Hematopoietic multipotent progenitor cell treated with erythropoietin and hydrocortisone succinate and interleukin-3 and kit ligand, for 15 days (in vitro differentiated cells): ENCODE measurements at places on chromosomes 5 and 9.

DNA sequence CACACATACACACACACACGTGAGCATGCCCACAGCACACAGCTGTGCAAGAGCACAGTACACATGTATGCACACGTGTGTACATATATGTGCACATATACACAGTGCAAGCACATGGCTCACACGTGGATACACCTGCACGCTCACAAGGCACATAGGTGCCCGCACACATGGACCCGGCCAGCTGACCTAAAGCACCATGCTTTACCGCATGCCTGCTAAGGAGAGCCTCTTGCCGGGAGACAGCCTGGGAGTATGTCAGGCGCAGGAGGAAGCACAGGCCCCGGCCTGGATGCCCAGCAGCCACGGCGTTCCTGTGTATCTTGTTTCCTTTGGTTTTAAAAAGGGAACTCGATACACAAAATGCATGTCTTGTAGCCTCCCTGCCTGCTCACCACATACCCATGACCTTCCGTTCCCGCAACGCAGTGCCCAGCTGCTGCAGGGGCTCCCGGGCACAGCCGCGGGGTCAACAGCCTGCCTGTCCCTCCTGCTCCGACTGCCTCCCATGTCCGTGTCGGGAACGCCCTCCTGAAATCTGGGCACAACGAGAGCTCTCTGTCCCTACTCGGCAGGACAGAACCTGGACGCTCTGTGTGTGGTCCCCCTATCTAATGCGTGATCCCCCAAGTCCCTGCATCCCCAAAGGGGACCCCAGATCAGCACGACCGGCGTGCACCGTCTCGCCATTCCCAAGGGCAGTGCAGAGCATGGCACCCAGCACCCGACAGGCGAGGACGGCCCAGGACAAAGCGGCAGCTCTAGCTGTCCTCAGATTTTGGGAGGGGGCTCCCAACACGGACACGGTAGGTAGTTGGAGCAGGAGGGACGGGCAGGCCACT, 3.6 kb downstream of the SLC12A7 start:
- DNase-seq = no peak

GRCh38 chr9:84827216-84827765, 157.8 kb downstream of the NTRK2 start:
- DNase-seq = no peak

DNA sequence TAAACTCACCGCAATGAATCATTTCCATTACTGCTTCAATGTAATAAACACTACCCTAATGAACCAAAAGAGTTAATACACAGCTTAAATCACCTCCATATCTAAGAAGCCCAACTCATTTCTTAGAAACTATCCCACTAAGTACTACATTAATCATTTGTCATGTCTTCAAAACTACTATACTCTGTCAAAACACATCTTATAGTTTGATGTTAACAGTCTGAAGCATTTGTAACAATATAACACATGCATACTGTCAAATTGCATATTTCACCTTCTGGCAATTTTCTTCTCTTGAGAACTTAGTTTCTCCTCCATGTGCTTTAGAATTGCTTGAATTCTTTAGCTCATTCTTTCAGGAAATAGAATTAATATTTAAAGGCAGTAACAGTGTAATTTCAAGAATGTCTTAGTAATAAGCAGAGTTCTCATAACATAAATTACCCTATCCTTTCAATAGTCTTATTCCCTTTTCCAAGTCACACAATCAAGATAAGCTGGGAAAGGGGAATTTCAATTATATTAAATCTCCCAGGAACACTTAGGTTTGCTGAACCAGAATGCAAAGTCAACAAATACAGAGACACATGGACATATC, 199.7 kb downstream of the ATPSCKMT start:
- no peak for DNase-seq

DNA sequence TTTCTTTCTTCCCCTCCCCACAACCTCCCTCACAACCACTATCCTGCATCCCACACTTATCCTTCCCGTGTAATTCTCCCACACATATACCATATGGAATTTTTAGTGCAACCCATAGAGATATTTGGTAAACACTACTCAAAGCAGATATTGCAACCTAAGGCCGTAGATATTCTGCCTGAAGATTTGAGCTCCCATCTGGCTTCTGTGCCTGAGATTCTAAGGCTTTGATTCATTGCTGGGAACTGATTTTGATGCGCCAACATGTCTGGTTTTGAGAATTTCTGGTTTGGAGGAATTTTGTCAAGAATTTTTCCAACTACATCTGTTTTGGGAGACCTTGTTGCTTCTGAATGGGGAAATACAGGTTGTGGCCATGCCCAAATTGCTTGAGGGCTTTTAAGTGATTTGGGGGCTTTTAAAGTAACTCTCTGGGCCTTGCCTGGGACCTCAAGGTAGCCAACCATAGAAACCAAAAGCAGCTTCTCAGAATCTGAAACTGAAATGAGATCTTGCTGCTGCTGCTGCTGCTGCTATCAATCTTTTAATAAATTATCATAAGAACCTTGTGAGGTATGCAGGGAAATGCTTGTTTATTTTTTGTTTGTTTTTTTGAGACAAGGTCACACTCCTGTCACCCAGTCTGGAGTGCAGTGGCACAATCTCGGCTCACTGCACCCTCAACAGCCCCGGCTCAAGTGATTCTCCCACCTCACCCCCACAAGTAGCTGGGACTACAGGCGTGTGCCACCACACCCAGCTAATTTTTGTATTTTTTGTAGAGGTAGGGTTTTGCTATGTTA, 36.2 kb downstream of the PLAC8L1 start:
- no peak for DNase-seq

- DNase-seq = no peak
Measured at GRCh38 chr5:73387601-73388305, 60.8 kb downstream of the FOXD1 start.

DNA sequence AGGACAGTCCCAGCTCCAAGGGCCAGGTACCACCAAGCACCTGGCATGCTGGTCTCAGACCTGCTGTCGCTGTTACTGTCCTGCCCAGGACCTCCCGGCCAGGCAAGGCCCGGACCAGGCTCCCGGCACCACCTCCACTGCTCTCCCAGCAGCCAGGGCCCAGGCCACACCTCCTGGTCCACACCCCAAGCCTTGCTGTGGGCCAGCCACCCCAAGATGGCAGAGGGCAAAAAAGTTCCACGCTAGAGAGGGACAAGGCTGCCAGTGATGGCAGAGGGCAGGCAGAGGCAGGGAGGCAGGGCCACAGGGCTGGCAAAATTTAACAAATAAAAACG, 1.1 kb downstream of the DNLZ start:
- DNase-seq = peak; percentile 15

DNA sequence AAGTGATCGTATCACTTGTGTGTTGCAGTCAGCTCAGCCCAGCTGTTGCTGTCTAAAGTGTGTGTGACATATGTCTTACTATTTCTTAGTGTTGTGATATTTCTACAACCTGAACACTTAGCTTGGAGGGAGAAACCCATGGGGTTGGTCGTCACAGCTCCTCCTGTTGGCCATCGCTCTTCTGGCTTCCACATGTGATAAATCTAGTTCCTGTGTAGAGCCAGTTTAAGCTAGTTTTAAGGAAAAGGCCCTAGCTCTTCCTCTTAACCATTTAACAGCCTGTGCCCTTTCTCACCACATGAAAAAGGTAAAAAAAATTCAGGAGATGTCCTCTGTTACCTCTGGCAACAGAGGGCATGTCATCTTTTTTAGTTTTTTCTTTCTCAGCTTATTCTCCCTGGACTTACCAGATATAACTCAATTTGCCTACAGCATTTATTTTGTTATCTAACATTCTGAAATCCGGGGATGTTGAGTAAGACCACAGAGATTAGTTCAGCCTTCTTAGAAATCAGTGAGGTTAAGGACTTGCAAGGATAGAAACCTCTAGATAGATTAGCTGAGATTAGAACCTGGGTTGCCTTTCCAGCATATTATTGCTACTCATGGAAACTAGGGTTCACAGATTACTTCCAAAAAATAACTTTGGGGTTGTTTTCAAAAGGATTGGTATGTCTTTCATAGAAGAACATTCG, 100.4 kb downstream of the GAPVD1 start:
- DNase-seq = no peak

DNA sequence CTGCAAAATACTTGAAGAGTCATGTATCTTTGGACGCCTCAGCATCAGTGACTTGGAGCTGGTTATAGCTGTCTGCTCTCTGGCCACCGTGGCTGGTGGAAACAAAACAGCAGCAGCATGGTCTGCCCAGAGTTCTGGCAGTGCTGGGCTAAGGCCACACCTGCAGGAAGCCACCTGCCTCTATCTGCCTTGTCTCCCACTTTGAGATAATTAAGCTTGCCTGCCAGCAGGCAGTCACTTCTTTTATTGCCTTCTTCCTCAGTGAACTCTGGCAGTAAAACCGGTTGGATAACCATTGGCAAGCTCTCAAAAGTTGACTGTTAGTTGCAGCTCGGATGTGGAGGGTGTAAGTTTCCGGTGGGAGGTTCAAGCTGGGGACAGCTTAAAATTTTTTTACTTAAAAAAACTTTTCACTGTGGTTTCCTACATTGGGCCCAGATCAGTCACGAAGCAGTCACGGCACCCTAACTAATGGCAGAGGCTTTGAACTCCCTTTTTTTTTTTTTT, 4.9 kb downstream of the SMIM3 start:
- no peak for DNase-seq

- DNase-seq = no peak
Measured at GRCh38 chr5:114407783-114408182, 45.9 kb downstream of the KCNN2 start.

DNA sequence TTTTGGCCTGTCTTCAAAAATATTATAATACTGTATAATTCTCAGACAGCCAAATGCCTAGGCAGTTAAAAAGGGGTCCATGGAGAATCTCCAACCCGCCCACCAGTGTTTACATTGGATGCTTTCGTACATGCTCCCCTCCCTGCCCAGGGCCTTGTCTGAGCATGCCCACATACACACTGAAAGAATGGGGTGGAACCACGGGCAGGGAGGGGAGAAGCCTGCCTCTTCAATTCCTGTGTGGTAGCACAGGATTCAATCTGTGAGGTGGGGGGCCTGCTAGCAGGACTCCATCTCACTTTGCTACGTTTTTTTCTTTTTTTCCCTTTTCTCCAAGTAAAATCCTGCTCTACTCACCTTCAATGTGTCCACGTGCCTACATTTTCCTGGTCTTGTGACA, 314.7 kb upstream of the GRAMD2B start:
- DNase-seq = no peak

- DNase-seq = no peak
Measured at GRCh38 chr9:89808076-89808755, 203.4 kb downstream of the GADD45G start.

GRCh38 chr5:112417931-112418658, 982 bp downstream of the EPB41L4A start:
- DNase-seq = peak; percentile 66

DNA sequence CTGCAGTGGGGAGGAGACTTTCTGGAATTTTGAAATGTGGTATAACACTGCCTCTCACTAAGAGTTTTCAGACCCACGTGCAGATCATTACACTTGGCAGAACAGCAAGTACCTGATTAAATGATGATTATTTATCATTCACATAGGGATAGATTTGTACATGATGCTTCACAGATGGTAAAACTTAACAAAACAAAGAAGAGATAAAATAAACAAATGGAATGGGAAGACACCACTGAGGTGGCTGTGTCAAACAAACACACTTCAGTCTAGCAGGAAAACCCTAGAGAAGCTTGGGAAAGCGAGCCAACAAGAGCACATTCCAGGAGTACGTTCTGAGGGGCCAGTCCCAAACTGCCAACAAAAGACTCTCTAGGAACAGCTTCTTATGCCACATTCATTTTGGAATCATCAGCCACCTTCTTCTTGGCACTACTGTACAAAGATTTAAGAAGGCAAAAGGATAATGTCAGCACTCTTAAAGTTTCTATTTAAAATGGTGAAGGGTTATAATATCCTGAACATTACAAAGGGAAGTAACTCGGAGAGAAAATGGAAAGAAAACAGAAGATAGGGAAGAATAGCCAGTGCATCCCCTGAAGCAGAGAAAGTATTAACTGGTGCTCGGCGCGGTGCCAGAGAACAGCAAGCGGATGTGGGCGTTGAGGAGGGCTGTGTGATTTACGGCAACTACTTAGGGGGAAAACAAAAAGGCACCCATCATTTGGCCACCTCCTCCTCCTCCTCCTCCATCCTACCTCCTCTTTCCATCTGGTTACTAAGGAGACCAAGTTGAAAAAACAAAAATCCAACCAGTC, 1.6 kb downstream of the MED27 start:
- no peak for DNase-seq

DNA sequence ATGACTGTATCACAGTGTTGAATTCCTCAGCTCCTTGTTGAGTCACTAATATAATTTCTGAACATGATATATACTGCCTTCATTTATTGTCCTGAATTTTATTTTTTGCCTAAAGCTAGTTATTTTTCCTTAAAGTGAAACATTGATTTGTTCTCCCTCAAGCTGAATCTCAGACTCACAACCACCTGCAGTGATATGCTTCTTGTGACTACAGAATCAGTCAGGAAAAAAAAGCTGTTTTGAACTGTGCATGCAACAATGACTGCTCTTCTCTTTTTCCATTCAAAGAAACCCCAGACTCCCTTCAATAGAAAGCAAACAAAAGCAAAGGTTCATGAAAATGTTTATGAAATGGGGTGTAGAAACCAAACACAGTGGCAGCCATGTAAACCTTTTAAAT, 470.2 kb upstream of the CHD1 start:
- no peak for DNase-seq

GRCh38 chr5:145056800-145057199, 778.3 kb downstream of the PRELID2 start:
- no peak for DNase-seq

DNA sequence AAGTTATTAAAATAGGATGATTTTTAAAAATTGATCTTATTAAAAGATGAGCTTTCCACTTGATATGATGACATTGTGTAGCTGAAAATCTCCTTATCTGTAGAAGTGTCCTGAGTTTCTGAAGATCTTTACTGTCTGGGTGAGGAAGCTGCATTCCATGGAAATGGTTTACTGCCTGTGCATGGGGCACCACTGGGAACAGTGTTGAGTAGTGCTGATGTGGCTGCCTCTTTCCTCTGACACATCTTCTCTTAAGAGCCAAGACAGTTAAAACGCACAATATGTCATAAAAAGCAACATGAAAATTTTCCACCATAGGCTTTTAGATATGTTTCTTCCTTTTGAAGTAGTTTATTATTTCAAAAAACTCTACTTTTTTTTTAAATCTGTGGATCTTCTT, 24.6 kb downstream of the SECISBP2 start:
- no peak for DNase-seq

DNA sequence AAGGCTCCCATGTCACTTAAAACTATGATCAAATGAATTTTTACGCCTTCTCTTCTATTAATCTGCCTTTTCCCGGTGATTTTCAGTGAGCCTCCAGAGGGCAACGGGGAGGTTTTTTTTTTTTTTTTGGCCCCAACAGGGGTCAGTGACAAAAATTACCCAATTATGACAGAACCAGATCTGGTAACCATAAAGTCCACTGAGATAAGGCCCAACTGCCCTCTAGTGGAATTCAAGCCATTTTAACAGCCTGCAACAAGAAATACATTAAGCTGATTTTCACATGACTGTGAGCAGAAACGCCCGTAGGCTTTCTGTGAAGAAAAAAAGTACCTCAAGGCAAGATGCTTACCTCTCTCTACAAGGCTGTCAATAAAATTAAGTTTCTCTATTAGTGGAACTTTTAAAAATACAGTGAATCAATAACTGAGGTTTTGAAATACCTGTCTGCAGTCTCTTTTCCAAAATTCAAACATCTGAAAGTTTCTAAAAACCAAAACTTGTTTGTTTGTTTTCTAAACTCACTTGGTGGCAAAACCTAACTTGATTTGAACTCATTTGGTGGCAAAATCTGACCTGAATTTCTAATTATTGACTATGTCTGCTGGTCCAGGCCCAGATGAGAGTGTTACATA, 49.7 kb upstream of the FST start:
- DNase-seq = no peak
